Forelimb muscle (tissue), 1 donor: ENCODE measurements at places on chromosomes 4 and X.

GRCh38 chrX:79065696-79066095, 78.8 kb upstream of the GPR174 start:
- DNase-seq = no peak

- DNase-seq = no peak
Observed at GRCh38 chrX:33195698-33196097, 15.7 kb downstream of the DMD start.

- no peak for DNase-seq
Observed at GRCh38 chr4:139301821-139302611, at the start of gene NDUFC1. Gene NDUFC1, minus strand, starts transcription at chr4:139302477. Its CDS starts 6,679 bp downstream, at chr4:139295798.

GRCh38 chr4:102437111-102437510, 64.0 kb upstream of the NFKB1 start:
- no peak for DNase-seq

DNA sequence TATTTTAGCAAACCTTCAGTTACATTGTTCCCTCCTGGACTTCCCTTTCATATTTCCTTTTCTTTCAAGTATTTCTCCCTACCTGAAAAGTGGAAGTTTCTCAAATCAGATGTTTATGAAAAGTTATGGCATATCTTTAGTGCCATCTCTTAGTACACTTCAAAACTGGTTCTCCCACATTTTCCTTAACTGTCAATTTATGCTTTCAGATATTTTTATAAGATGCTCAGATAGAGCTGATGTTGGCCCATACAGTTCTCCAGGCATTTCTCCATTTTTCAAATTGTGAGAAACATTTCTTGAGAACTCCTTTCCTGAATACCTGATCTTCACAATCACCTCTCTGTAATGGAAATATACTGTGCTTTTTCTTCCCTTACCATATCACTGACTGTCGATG, 32.5 kb upstream of the AP1AR start:
- DNase-seq = no peak

GRCh38 chrX:153598541-153599191, at the start of gene CCNQ:
Gene CCNQ, minus strand, starts transcription at chrX:153599139. Its CDS starts 66 bp downstream, at chrX:153599073.
- DNase-seq = no peak

- no peak for DNase-seq
Observed at GRCh38 chrX:130120321-130120731, 10.0 kb upstream of the ELF4 start.

GRCh38 chrX:10875995-10876394, 235.1 kb upstream of the HCCS start:
- DNase-seq = no peak

GRCh38 chr4:40923316-40924095, 173.8 kb downstream of the NSUN7 start:
- no peak for DNase-seq
